ENCODE measurements at places on chromosomes 2 and 18. TPM values are rescaled to one million over a fixed set of nuclear protein-coding genes. Genes with fewer than 3 reads are reported as not detected.

Gene WIPF1
- 30.8 TPM for polyA plus RNA-seq

- DNase-seq, result no peak
Observed at GRCh38 chr2:38586931-38587330, 15.8 kb downstream of the HNRNPLL start.

DNA sequence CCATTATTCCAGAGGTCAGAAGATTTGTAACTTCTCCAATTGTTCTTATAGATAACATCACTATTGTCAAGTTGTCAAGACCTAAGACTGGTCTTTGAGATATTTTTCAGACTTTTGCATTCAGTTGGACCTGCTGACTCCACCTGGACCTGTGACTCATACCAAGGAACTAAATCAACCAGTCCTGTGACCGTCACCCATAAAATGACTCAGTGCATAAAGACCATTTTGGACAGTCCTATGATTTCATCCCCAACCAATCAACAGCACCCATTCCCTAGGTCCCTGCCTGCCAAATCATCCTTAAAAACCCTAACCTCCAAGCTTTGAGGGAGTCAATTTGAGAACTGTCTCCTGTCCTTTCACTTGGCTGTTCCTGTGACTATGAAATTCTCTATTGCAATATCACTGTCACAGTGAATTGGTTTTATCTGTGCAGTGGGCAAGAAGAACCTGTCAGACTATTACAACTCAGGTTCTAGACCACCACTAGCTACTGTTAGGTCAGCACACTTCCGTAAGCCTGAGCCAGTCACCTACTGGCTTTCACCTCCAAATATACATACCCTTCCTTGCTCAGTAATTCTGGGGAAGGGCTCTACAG lies 17.1 kb downstream of the DPP4 start:
- no peak for DNase-seq

DNA sequence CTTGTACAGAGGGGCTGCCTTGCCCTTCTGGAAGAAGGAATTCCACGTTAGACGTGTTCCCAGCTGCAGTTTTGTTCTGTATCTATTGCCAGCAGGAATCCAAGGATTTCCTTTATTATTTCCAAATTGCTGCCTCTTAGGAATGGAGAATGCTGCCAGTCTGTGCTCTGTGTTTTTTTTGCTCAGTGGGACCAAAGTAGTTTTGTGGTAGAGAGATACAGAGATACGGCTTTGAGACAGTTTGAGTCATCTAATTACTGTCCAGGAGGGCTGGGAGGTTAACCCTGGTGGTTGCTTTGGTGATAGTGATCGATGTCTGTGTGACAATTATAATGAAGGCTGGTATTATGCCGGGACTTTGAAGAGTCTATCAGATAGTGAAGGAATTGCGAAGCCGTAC lies 26.3 kb downstream of the ASAP2 start:
- no peak for DNase-seq

DNA sequence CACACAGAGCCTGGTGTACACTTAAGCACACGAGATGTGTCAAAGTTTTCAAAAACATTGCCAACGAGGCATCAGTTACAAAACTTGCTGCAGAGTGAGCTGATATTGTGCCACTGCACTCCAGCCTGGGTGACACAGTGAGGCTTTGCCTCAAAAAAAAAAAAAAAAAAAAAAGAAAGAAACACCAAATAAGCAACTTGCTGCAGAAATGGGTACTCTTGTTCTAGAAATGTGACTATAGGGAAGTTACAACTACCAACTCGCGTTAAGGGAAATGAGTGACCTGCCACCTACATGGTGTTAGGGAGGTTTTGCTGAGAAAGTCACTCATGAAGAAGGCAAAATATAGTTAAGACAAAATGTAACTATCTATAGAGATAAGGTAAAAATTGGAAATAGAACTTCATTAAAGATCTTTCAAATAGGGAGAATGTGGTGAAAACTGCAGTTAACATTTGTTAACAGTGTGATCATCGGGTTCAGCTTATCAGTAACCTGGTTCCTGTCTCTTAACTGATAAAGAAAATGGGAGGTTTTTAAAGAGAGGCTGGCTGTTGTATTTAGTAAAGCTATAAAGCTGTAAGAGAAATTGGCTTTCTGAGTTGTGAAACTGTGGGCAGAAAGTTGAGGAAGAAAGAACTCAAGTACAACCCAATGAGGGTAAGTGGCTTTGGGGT lies at the start of gene IL1RL1:
Gene IL1RL1, plus strand, starts transcription at position 600 of the 677 bp plus-strand sequence. CDS start 26,702 bp downstream, outside the sequence.
- no peak for DNase-seq
